ENCODE measurements at places on chromosomes 4 and X. TPM values are rescaled to one million over a fixed set of nuclear protein-coding genes. Genes with fewer than 3 reads are reported as not detected.

TMSB15A gene
- polyA plus RNA-seq = 59.9 TPM

CDKL2 gene
- polyA plus RNA-seq = 11.8 TPM

CCDC149 gene
- 20.1 TPM for polyA plus RNA-seq

SH3BP2 gene
- 20.8 TPM for polyA plus RNA-seq

STATH gene
- polyA plus RNA-seq = 0.52 TPM

UBQLN2 gene
- 45.9 TPM for polyA plus RNA-seq

DNA sequence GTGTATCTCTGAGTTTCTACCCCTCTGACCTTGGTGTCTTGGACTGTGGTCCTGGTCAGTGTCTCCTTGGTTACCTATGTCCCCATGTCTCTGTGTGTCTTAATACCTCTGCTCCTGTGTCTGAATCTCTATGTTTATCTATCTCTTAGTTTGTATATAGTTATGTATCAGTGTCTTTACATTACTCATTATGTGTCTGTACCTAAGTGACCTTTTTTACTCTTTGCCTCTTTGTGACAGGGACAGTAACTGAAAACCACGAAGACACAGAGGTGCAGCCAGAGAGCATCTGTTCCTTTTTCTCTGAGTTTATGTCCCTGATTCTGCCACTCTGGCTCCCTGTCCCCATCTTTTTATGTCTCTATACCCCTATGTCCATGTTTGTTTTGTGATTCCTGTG is 49.4 kb downstream of the ITIH6 start:
- DNase-seq = no peak

DNA sequence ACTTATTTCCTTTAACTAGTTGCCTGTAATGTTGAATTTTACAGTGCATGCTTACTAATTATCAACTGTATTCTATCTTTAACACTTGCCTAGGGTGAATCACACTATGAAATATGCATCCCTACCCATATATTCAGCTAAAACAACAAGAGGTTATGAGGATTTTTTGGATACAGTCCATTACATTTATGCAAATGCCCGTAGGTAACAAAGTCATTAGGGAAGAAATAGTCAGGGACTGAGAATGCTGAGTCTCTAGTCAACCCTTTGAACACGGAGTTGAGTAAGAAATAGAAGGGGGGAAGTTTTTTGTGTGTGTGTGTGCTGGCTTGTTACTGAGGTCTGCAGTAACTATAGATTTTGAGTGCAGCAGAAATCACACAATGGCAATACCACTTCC is 26.1 kb upstream of the CBLL2 start:
- DNase-seq = no peak

GRCh38 chr4:16860516-16860915 is 37.9 kb downstream of the LDB2 start:
- DNase-seq = no peak

- no peak for DNase-seq
Observed at GRCh38 chrX:120474085-120474484, 5.0 kb upstream of the LAMP2 start.

- no peak for DNase-seq
Observed at GRCh38 chrX:91389026-91389425, 45.6 kb upstream of the PABPC5 start.

DNA sequence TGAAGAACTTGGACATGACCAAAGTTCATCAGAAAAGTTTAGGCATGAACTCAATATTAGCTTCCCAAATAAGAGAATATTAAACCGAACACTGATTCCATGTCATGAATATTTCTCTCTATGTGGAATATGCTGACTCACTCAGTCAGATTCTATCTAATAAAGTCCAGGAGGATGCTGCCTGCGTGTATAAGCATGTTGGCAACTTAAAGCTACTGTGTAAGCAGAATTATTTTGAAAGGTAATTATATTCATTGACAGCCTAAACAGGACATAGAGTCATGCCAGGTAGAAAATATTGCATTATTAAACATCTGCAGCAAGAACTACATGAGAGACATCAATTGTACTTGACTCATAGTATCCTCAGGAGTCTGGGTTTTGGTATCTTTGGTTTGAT is 367.9 kb upstream of the SPOCK3 start:
- DNase-seq = no peak

DNA sequence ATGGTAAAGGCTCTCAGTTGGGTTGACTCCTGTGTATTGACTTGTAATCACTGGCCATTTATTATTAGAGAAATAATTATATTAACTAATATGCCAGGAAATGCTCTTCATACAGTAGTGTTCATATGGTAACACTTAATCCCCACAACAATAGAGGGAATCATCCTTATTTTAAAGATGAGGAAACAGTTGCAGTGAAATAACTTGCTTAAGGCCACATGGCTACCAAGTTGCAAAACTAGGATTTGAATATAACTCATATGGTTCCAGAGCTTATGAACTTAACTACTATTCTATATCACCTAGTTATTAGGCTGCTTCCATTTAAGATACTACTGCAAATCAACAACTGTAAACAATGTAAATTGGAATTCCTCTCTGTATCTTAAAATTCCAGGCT is 143.5 kb upstream of the HPGD start:
- no peak for DNase-seq

DNA sequence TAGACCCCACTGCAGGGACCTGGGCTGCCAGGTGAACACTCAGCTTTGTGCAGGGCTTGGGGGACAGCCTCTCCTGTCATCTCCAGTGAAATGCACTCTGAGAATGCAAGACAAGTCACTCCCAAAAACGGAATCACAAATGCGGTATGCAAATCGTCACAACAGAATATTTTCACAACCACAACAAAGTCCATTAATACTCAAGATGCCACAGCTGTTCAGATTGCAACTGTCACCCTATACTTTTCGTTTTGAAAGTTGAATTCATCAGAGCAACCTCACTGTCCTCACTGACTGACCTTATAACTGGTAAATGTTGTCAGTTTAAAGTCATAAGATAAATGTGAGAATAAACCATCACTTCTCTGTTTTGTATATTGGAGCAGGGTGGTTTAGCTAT is 16.6 kb downstream of the JAKMIP1 start:
- DNase-seq = no peak
